Activated CD4-positive, alpha-beta T cell treated with anti-CD3 and anti-CD28 coated beads for 1 hour (primary cell): ENCODE measurements at places on chromosomes 7 and 10.

DNA sequence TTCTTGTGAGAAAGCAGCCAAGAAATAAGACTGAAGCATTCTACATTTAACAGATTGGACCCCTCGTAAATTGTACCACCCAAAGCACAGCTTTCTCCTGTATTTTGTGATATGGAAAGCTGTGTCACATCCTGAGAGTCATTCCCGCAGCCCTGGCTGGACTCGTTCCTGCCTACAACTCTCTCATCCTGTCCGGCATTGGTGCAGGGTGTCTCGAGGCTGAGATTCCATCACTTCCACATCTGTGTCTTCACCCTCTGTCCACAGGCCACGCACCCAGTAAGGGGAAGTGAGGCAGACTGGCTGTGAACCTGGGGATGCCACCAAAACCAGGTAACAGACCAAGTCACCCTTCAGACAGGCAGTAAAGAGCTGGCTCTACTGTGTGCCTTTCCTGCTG is 146.2 kb upstream of the KLF6 start:
- no peak for DNase-seq

GRCh38 chr10:72158176-72158575 is 57.6 kb upstream of the ANAPC16 start:
- DNase-seq = no peak

DNA sequence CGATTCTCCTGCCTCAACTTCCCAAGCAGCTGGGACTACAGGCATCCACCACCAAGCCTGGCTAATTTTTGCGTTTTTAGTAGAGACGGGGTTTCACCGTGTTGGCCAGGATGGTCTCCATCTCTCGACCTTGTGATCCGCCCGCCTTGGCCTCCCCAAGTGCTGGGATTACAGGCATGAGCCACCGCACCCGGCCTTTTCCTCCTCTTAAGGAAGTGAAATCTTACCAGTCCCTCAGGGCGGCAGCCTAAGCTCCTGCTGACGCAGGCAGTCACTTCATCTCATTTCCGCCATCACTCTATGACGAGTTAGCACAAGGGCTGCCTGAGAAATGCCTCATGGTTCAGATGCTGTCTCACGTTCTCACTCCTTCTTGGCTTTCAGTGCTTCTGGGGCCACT is 246.0 kb upstream of the SHH start:
- DNase-seq = no peak

DNA sequence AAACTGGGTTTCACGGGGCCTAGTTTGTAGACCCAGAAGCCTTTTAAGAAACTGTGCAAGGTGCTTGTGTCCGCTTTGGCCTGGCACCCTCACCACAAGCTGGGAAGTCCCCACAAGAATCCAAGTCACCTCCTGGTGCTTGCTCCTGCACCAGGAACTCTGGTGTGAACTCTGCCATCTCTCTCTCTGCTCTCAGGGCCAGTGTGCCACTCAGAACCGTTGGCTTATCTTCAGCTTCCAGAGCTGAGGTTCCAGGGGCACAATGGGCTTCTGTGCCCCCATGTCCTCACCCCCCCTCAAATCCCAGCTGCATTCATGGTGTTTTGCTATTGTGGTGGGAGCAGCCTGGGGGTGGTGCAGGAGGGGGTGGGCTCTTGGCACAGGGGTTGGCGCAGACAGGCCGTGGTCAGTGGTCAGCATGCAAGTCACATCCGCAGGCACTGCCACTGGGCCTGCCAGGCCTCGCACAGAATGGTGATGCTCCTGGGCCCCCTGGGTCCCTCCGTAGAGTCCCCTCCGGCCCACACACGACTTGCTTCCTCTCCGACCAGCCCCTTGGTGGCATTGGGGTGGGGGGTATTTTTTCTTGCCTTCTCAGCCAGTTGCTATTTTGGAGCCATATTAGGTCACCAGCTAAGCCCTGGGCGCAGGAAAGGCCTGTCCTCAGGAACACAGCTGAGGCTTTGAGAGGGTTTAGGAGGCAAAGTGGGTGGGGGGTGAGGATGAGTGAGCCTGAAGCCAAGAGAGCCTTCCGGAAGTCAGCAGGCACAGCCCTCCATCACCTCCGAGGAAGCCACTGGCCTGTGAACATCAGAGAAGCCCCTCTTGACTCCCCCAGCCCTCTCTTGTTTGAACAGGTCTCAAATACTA is 3.0 kb downstream of the ZCCHC24 start:
- no peak for DNase-seq

GRCh38 chr7:110646804-110647203 is 444.1 kb upstream of the LRRN3 start:
- DNase-seq = no peak

GRCh38 chr7:30543813-30544525 is 39.3 kb upstream of the GGCT start:
- no peak for DNase-seq

DNA sequence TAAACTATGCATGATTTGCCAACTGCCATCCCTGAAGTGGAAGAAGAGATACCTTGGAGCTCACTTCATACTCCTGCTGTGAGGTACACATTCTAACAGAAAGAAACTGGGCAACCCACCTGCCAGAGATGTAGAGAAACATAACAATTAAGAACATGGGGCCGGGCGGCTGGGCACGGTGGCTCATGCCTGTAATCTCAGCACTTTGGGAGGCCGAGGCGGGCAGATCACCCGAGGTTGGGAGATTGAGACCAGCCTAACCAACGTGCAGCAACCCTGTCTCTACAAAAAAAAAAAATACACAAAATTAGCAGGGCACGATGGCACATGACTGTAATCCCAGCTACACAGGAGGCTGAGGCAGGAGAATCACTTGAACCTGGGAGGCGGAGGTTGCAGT is 402.6 kb upstream of the ANKRD30A start:
- DNase-seq = no peak

DNA sequence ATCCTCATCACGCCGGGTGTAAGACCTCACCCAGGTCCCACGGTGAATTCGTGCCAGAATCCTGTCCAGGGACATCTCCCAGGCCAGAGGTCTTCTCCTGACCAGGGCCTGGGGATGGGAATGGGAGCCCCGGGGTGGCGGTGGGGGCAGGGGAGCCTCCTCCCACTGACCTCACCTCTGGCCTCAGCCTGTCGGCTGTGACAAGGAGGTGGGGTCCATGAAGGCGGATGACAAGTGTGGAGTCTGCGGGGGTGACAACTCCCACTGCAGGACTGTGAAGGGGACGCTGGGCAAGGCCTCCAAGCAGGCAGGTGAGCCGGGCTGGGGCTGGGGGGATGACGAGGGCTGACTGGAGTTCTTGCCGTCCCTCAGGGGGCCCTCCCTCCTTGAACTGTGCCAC is 41.3 kb downstream of the TBATA start:
- no peak for DNase-seq

- no peak for DNase-seq
Observed at GRCh38 chr7:44977959-44978335, 868 bp downstream of the MYO1G start.

DNA sequence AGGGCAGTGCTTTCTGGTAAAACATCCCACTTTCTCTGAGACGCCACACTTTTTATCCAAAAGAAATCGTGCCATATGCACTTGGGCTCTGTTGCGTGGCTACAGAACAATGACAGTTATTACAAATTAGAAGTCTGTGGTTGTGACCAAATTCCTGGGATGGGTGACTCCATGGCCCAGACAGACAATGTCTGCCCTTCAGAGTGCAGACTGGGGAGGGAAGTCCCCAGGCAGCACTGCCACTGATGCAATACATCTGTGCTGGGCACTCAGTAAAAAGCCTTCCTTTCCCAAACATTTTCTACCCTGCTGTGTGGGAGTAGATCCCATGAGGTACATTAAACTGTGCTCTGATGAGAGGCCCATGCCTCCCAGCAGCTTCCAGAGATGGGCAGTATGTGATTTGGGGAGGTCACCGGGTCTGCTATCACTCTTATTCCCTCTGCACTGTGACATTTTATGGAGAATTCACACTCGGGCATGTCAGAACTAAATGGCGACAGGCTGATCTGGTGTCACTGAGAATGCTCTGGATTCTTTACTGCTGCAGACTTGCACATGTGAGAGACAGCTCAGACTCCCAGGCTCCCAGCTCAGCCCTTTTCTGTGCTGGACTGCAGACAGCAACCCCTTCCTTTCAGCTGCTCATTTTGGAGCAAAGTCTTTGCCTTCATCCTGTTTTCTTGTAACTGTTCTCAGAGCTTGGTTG is 243.5 kb upstream of the ZNF32 start:
- no peak for DNase-seq

DNA sequence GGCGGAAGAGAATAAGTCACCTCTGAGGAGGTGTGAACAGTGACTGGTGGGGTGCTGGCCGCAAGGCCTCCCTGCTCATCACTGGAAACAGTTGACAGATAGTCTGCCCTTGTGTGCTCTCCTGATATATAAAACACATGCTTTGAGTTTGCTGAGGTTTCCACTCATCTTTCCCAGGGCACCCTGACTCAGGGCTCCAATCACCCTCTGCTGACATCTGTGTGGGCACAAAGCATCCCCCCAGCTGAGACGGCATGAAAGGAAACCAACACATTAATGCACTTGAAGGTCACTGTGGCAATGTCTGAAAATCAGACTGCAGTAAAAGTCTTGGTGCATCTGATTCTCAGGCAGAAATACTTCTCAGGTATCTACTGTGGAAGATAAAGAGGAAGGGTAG is 49.8 kb downstream of the EPDR1 start:
- DNase-seq = no peak

DNA sequence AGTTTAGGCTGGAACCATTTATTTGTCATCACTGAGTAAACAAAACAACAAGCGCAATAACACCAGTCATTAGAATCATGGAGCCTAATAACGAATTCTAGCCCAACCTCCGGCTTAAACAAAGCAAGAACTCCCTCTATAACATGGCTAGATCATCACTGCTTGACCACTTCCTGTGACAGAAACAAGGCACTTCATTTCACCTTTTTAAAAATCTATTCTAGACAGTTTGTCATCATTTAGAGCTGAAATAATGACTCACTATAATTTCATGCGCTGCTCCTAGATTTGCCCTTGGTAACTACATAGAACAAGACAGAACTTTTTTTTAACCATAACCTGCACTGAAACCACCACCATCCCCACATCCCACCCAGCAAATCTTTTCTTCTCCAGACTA is 81.3 kb downstream of the OSBPL3 start:
- no peak for DNase-seq

DNA sequence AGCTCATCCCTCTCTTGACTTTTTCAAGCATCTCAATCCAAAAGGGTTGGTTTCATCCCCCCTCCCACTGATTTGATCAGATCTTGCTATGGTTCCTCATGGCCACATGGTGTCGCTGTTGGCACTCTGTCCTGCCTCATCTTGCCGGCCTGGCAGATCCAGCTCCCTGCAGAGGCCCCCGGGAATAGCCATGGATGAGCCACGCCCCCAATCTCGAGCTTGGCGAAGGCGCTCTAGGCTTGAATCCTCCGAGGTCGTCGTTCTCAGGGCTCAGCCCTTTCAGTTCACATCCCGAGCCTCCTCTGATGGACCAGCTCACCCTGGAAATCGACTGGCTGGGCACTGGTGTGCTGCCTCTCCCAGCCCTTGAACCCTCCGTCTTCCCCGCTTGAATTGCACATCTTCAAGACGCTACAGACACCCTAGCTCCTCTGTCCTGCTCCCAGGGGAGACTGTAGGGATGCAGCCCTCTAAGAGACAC is 628.7 kb downstream of the TYW1 start:
- no peak for DNase-seq

DNA sequence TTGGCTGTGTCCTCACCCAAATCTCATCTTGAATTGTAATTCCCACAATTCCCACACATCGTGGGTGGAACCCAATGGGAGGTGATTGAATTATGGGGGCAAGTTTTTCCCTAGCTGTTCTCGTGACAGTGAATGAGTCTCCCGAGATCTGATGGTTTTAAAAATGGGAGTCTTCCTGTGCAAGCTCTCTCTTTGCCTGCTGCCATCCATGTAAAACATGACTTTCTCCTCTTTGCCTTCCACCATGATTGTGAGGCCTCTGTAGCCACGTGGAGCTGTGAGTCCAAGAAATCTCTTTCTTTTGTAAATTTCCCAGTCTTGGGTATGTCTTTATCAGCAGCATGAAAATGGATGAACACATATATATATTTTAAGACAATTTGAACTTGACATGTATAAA is 285.4 kb downstream of the BAMBI start:
- DNase-seq = no peak

DNA sequence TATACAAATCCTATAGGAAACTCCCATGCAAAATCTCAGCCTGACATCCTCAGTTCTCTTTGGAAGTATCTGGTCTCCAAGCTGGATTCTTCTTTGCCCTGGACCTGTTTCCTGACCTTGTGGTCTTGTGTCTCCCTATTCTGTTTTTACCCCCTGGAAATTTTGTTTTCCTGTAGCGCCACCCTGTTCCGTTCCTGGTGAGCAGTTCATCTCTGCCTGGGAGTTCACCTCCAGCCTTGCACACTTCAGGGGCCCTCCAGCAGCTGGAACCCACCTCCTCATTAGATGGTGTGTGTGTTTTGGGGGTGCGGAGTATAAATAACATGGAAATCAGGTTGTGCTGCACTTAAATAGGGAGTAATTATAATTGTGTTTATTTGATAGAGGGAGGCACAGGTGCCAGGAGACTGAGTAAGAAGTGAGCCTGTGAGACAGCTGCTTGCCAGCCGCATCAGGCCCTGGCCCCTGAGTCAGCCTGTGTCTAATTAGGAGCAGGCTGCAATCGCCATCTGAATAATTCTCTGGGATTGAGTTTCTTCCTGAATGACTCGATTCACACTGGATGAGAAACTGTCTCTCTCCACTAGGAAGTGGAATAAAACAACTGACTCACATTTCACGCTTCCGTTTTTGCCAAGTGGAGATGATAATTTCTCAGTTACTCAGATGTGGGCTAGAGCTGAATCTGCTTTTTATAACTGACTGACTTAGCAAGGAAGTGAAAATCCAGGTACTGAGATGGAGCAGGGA is 69.4 kb upstream of the HECTD2 start:
- DNase-seq = no peak

DNA sequence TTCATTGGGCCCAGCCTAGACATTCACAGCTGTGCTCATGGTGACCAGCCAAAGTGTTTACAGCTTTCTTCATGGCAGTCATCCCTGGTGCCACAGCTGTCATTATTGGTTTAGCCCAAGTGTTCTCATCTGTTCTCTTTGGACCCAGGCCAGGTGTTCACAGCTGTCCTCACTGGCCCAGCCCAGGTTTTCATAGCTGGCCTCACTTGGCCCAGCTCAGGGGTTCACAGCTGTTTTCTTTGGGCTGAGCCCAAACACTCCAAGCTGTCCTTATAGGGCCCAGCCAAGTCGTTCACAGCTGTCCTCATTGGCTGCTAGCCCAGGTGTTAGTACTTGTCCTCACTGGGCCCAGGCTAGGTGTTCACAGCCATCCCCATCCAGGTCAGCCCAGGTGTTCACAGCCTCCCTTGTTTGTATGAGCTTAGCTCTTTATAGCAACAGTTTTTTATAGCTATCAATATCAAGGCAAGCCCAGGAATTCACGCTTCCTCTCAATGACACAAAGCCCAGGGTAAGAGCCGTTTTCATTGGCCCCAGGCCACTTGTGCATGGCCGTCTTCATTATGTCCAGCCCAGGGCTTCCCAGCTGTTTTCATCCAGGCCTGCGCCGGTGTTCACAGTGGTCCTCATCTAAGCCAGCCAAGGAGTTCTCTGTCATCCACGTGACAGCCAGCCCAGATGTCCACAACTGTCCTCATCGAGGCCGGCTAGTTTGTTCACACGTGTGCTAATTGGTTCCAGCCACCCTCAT is 11.6 kb downstream of the FRG2B start:
- DNase-seq = no peak
